Activated naive CD8-positive, alpha-beta T cell treated with anti-CD3 and anti-CD28 coated beads, Interleukin-2, amount 10 ng/mL, durations not matched to agents 7 days and 5 days (primary cell): ENCODE measurements at places on chromosomes 4 and X. TPM values are rescaled to one million over a fixed set of nuclear protein-coding genes. Genes with fewer than 3 reads are reported as not detected.

- no peak for DNase-seq
- no peak overlapping the region for H3K4me3 ChIP-seq
- no peaks in the 10 kb centered on the region for H3K27me3 ChIP-seq
- no peak overlapping the region for H3K27ac ChIP-seq
- no peaks in the 10 kb centered on the region for H3K36me3 ChIP-seq
- H3K4me1 ChIP-seq, result no peaks in the 10 kb centered on the region
These were observed 78.8 kb downstream of the PDGFC start for GRCh38 chr4:156892805-156893204.

GRCh38 chr4:4919927-4920326, 60.5 kb downstream of the MSX1 start:
- no peak overlapping the region for H3K27ac ChIP-seq
- no peak for DNase-seq
- H3K27me3 ChIP-seq, result peaks cover 12% of the 10 kb centered on the region

GRCh38 chr4:101020956-101021355, 326.4 kb downstream of the PPP3CA start:
- no peaks in the 10 kb centered on the region for H3K27me3 ChIP-seq
- peaks cover 19% of the 10 kb centered on the region for H3K36me3 ChIP-seq
- H3K4me1 ChIP-seq, result peaks cover 37% of the 10 kb centered on the region
- DNase-seq, result no peak
- H3K4me3 ChIP-seq, result peak overlapping the region; percentile 53
- peak overlapping the region; percentile 62 for H3K27ac ChIP-seq

DNA sequence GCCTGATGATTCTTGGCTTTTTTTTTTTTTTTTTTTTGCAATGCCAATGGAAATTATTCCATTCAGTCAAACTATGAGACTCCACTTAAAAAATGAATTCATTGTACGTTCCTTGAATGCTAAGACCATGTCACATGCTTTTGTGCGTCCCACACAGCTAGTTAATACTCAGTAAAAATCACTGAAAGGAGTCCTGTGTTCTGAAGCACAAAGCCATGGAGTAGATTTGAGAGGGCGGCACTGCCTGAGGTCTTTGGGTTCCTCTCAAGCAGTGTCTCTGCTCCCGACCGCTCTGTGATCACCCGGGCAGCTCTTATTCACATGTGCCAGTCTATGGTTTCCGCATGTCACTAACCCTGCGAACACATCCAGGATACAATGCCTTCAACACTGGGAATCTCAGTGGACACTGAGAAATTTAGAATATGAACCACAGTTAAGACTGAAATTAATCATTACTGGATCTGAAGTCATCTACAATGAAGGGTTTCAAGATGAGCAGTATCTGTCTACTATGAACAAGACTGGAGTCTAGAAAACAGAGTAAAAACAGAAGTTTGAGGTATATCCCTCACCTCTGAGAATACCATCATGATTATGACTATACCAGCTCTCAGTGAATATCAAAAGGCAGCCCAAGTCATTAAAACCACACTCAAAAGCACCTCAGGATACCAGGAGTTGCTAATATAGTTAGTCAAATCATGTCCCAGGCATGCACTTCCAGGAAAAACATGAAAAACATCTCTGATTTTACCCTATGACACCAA, 193.0 kb downstream of the MGST2 start:
- no peak for DNase-seq
- no peak overlapping the region for H3K27ac ChIP-seq
- H3K4me3 ChIP-seq, result no peak overlapping the region
- no peaks in the 10 kb centered on the region for H3K27me3 ChIP-seq

- H3K27me3 ChIP-seq, result no peaks in the 10 kb centered on the region
- H3K36me3 ChIP-seq, result peaks cover 2% of the 10 kb centered on the region
- DNase-seq, result no peak
These were observed 12.5 kb upstream of the CRLF2 start for GRCh38 chrX:1224954-1225353.

DNA sequence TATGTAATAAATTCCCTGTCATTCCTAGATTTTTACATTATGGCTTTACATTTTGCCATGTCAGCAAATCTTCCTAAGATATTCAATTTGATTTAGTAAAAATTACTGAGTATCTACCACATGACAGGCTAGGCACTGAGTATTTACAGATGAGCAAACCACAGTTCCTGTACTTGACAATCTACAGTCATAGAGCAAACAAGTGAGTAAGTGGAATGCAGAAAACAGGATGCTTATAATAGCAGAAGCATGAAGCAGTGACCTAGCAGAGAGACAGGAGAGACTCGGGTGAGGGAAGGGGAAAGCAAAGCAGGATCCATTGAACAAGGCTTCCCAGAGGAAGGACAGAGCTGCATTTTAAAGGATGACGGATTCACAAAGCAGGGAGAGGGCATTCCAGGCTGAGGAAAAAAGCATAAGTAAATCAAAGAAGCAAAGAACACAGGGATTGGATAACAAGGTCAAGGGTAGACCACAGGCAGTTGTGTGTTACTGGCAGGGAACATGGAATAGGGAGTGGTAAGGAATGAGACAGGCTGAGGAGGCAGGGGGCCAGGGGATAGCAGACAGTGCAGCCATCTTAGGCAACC, 124.7 kb upstream of the C1QTNF7 start:
- DNase-seq, result no peak
- H3K4me3 ChIP-seq, result no peak overlapping the region
- no peaks in the 10 kb centered on the region for H3K27me3 ChIP-seq
- H3K27ac ChIP-seq, result no peak overlapping the region
- no peaks in the 10 kb centered on the region for H3K36me3 ChIP-seq

DNA sequence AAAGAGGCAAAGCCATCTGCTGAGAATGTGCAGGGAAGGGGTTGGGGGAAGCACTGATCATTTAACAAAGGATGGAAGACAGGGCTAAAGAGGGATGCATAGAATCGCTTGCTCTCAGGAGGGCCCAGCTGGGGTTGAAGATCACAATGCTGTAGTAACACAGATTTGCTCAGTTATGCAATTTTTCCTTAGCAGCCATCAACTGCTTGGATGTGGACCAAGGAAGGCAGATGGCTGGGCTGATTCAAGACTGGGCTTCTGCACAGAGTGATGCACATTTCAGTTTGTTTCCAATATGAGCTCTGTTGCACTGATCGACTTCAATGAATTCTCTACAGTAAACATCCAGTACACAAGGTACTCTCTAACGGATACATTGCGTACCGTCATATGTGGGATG, 127.8 kb upstream of the TBL1X start:
- no peak overlapping the region for H3K4me3 ChIP-seq
- no peak for DNase-seq

DNA sequence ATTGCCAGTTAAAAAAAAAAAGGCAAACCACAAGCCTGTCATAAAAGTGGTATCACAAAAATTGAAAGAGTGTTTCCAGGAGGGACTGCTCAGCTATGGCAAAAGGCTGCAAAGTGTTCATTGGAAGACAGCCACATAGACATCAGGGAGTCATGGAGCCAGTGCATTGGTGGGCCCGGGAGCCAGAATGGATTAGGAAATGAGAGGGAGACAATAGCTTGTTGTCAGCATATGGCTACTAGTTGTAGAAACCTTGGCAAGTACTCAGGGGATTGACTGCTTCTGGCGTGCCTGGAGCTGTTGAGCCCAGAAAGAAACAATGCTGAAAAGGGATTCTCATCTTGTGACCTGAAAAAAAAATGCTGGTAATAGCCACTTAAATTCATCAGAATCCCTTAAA, 5.0 kb downstream of the GAR1 start:
- H3K27ac ChIP-seq, result peak overlapping the region; percentile 49
- DNase-seq, result no peak
- H3K4me3 ChIP-seq, result no peak overlapping the region
- peaks cover 44% of the 10 kb centered on the region for H3K36me3 ChIP-seq

DNA sequence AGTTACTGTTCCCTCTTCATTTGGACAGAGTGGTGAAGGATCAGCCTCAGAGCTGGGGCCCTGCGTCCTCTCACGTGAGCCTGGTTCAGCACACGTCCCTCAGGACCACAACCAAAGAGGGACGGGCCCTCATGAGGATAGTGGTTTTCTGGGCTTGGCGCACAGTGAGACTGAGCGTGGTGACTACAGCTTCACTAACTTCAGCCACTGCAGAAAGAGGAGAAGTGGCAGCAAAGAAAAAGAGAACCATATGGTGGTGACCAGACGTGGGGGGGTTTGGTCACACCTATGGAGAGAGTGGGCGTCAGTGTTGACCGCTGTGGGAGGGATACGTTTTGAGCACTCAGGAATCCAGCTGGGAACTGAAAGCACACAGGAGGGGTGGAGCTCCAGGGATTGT, 21.8 kb upstream of the TNIP3 start:
- H3K36me3 ChIP-seq, result peaks cover 6% of the 10 kb centered on the region
- H3K27me3 ChIP-seq, result no peaks in the 10 kb centered on the region
- H3K4me1 ChIP-seq, result peaks cover 47% of the 10 kb centered on the region
- no peak overlapping the region for H3K4me3 ChIP-seq
- no peak overlapping the region for H3K27ac ChIP-seq
- DNase-seq, result no peak

DNA sequence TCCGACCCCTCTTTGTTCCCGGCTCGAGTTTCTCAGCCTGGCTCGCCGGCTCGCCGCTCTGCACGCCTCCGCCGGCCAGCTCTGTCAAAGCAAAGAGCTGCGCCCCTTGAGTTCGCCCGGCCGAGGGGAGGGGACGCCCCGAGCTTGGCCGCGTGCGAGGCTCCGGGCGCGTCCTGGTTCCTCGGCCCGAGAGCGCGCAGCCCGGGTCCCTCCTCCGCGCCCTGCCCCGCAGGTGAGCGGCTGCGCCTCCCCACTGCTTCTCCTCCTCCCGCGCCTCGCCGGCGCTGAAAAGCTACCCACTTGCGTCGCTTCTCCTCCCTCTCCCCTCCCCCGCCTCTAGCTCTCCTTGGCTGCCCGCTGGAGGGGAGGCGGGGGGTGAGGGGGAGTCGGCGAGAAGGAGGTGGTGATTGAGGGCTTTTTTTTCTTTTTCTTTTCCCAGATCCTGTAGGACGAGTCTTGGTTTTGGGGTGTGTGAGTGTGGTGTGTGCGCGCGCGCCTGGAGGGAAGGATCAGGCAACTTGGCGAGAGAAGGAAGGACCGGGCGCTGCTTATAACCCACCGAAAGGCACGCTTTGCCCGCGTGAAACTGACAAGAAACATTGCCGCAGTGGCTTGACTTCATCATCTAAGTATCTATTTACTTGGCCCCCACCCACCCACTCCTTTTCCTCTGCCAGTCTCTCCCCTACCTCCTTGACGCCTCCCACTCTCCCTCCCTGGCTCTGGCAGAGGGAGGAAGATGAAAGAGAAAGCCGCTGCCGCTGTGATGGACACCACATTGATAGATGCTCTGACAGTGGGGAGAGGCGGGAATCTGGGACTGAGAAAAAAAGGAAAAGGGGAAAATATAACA, at the start of gene LEF1:
Gene LEF1, minus strand, starts transcription at position 262 of the 853 bp plus-strand sequence. CDS start 1,165 bp downstream, outside the sequence.
- H3K4me3 ChIP-seq, result peak within 1 kb of the TSS; percentile 99
- H3K27me3 ChIP-seq, result peaks cover 5% of the 10 kb centered on the region
- peak within 1 kb of the TSS; percentile 96 for H3K27ac ChIP-seq
- peak; percentile 83 for DNase-seq

DNA sequence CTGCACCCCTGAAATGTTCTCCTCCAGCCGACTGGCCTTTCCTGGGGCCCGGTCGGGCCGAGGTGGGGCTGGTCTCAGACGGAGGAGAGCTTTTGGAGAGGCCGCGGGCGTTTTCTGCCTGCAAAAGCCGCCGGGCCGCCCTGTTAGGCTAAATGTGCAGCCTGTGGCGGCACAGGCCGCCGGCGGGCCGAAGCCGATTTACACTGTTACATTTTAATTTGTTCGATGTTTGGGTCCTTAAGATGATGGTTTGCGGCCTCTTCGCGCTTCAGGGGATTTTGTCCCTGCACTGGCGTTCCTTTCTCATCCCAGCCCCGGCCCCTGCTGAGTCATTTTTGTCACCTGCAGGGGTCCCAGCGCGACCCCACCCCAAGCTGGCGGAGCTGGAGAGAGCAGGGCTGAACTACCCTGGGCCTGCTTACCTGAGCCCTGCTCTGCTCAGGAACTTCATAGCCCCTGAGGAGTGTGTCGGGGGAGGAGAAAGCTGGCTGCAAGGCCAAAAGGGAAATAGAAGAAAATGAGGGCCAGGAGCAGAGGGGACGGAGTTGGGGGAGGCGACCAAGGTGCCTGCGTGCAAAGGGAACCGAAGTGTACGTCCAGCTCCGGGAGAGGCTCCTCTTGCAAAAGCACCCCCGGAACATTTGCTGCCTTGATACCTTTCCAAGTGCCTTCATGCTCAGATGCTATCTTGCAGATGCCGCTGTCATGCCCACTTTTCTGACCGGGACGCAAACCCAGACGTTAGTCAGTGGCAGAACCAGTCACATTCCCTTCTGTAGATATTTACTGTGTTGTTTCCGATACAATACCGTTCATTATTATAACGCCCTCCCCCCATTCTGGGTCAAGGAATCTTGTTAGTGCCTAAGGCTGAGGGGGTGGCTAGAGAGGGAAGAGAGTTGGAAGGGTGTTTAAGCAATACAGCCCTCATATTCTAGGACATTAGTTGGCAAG, 977 bp upstream of the RBBP7 start:
- H3K27ac ChIP-seq, result peak overlapping the region; percentile 94
- H3K4me1 ChIP-seq, result peaks cover 14% of the 10 kb centered on the region
- peak overlapping the region; percentile 83 for H3K4me3 ChIP-seq
- H3K36me3 ChIP-seq, result peaks cover 4% of the 10 kb centered on the region
- DNase-seq, result peak; percentile 37

DNA sequence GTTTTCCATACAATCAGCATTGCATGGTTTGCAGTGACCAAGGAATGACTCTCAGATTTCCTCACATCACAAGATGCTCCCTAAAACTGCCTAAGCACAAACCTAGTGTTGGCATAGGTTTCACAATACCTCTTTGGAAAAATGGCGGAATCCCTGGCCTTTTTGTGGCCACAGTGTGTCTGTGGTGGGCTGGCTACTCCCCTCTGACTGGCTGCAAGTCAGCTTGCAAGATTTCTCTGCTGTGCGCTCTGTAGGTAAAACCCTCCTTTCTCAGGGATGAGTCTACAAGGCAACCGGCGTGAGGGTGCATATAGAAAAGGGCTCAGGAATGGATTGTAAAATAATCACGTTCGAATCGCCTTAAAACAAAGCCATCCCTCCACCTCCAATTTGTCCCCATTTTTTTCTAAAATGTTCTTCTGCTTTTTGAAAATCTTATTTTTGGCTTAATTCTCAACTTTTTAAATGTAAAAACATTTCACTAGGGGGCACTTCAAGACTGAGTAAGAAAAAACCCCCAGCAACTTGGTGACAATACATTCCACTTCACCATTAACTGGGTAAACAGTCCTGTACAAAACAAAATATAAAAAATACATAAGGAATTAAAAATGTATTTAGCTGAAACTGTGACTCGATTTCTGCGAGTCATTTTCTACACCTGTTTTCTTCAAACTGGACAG, 235.6 kb downstream of the STIM2 start:
- no peak for DNase-seq
- H3K27me3 ChIP-seq, result no peaks in the 10 kb centered on the region
- H3K4me1 ChIP-seq, result no peaks in the 10 kb centered on the region
- H3K27ac ChIP-seq, result no peak overlapping the region

GRCh38 chrX:107678957-107679740, 50.8 kb downstream of the PRPS1 start:
- H3K36me3 ChIP-seq, result peaks cover 4% of the 10 kb centered on the region
- peak overlapping the region; percentile 16 for H3K4me3 ChIP-seq
- H3K4me1 ChIP-seq, result peaks cover 49% of the 10 kb centered on the region
- peaks cover 2% of the 10 kb centered on the region for H3K27me3 ChIP-seq
- H3K27ac ChIP-seq, result peak overlapping the region; percentile 58
- DNase-seq, result peak; percentile 64

- no peak overlapping the region for H3K27ac ChIP-seq
- peaks cover 2% of the 10 kb centered on the region for H3K27me3 ChIP-seq
- H3K4me1 ChIP-seq, result peaks cover 1% of the 10 kb centered on the region
- no peak for DNase-seq
These were observed 3.4 kb upstream of the ARR3 start for GRCh38 chrX:70264784-70265183.

Gene F11
- total RNA-seq, result not detected

Gene LUZP4
- total RNA-seq, result not detected

Gene OCRL
- 1.4 TPM for total RNA-seq

Gene NDST3
- total RNA-seq, result not detected

Gene MAGEA4
- total RNA-seq, result not detected

Gene MID1
- 0.11 TPM for total RNA-seq
